ENCODE measurements at places on chromosomes 4 and X. TPM values are rescaled to one million over a fixed set of nuclear protein-coding genes. Genes with fewer than 3 reads are reported as not detected.

OTUD6A gene
- total RNA-seq: not detected

DNA sequence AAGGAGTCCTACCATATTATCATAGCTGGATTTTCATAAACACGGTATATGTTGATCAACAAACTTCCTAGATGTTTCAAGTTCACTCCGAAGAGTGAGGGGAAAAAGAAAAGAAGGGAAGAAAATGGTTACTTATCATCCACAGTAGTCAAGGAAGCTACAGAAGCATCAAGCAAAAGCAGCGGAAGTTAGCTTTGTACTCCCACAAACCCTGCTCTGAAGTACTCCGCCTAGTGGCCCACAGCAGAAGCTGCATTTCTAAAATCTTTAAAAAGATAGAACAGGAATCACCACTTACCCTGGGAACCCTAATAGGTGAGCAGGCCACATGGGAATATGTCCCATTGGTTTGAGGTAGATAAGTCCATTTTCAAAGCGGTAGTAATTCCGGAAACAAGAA is 28.5 kb upstream of the FRG1 start:
- no peaks in the 10 kb centered on the region for H3K27me3 ChIP-seq
- H3K4me3 ChIP-seq: no peak overlapping the region
- no peak for DNase-seq
- H3K27ac ChIP-seq: no peak overlapping the region

DNA sequence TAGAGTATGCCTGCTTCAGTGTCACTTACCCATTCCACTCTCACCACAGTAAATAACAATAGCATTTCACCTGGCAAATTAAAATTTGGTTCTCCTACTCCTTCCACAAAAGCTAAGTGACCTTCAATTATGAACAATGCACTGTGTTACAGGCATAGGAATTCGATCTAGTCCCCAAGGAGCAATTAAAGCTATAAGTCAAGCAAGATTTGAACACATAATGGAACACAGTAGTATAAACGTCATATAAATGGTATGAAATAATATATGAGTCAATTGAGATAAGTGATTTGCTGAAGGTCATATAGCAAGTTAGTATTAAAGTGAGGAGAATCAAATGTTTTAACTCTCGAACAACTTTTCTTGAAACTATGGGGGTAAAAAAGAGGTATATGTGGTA is 65.8 kb downstream of the ARAP2 start:
- H3K4me1 ChIP-seq: no peaks in the 10 kb centered on the region
- no peak overlapping the region for H3K27ac ChIP-seq
- H3K4me3 ChIP-seq: no peak overlapping the region
- no peak for DNase-seq

DNA sequence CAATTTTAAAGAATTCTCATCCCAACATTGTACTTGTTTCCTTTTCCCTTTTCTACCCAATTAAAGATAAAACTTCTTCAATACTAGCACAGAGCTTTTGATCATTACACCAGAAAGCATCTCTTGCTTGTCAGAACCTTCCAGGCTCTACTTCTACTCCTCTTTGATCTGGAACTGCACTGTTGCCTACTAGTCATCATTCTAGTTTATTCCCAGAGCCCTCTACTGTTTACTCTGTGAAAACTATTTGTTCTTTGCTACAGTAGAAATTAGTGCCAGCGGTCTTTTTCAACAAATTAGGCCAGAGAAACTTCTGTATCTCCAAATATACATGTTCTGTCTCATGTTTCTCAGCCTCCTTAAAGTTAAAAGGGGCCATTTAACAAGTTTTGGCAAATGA is 46.8 kb upstream of the TMPRSS11F start:
- no peak overlapping the region for H3K4me3 ChIP-seq
- no peaks in the 10 kb centered on the region for H3K36me3 ChIP-seq
- no peak overlapping the region for H3K27ac ChIP-seq
- H3K27me3 ChIP-seq: no peaks in the 10 kb centered on the region

DNA sequence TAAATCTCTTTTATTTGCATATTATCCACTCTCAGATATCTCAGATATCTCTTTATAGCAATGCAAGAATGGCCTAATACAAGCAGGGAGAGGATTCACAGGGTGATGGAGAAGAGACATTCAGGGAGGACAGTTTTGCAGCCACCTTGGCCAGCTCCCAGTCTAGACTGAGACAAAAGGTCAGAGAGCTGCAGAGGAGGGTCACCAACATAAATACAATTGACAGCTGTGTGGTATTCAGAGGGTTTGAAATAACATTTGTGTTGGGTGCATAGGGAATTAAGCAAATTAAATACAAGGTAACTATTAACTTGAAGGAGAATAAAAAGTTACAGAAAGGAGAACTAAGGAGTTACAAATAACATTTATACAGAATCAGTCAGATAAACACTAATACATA is 189.5 kb upstream of the TAPT1 start:
- H3K27me3 ChIP-seq: no peaks in the 10 kb centered on the region
- no peak for DNase-seq
- no peaks in the 10 kb centered on the region for H3K36me3 ChIP-seq
- no peak overlapping the region for H3K4me3 ChIP-seq

IBSP gene
- total RNA-seq: not detected

MAGEA3 gene
- not detected for total RNA-seq

GRCh38 chrX:47877327-47877726 is 40.6 kb downstream of the ZNF81 start:
- H3K4me3 ChIP-seq: no peak overlapping the region
- no peaks in the 10 kb centered on the region for H3K4me1 ChIP-seq
- H3K27me3 ChIP-seq: no peaks in the 10 kb centered on the region
- no peaks in the 10 kb centered on the region for H3K36me3 ChIP-seq
- no peak overlapping the region for H3K27ac ChIP-seq
- no peak for DNase-seq

GRCh38 chr4:183291070-183291469 is 29.0 kb downstream of the CLDN22 start:
- no peaks in the 10 kb centered on the region for H3K4me1 ChIP-seq
- no peaks in the 10 kb centered on the region for H3K27me3 ChIP-seq
- no peak for DNase-seq
- H3K4me3 ChIP-seq: no peak overlapping the region
- H3K27ac ChIP-seq: no peak overlapping the region

SUPT20HL1 gene
- total RNA-seq: not detected

DNA sequence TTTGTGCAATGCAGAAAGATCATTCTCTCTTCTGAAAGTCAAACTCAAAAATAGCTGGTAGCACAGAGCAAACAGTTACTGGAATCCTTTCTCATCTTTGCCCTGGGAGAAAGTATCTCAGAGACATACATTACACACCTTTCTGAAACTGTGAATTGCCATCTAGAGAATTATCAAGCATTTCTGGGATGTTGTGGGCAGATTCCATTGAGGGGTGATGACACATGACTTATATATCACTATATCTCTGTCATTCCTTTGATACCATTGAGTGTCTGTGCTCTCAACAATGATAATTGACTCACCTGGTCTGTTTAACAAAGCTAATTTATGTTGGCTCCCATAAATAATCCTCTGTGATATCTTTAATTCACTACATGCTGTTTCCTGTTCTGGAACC is 13.0 kb downstream of the SLIT2 start:
- no peak for DNase-seq
- no peak overlapping the region for H3K27ac ChIP-seq
- H3K27me3 ChIP-seq: peaks cover 5% of the 10 kb centered on the region
- peaks cover 11% of the 10 kb centered on the region for H3K4me1 ChIP-seq

- H3K27me3 ChIP-seq: no peaks in the 10 kb centered on the region
- no peak overlapping the region for H3K4me3 ChIP-seq
- no peaks in the 10 kb centered on the region for H3K4me1 ChIP-seq
- no peak for DNase-seq
Observed at GRCh38 chr4:103052779-103053178, 23.8 kb downstream of the SLC9B2 start.

DNA sequence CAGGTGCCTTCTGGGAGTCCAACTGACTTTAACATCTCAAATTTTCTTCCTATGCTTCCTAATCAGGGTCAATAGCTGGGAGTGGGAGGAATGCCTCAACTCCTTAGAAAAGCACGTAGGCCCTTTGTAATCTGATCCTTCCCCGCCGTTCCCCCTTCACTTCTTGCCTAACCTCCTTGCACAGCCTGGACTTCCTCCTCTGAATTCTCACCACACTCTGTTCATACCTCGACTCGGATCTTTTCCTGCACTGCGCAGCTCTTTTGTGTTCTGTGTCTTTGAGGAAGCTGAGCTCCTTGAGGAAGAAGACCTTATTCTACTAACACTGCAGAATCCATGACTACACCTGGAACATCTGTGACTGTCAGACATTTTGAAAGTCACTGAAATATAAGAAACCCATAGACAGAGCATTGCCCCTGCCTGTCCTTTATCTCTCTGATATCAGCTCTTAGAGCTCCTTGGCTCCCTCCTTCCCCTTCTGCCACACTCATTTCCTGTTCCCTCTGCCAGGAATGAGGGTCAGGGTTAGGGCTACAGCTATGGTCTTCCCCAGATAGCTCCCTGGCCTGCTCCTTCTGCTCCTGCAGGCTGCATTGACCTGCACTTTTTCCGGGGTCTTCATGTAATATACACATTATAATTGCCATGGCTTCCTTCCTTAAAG is 140.2 kb upstream of the LDB2 start:
- no peak overlapping the region for H3K4me3 ChIP-seq
- H3K4me1 ChIP-seq: no peaks in the 10 kb centered on the region
- DNase-seq: no peak
- no peaks in the 10 kb centered on the region for H3K36me3 ChIP-seq
- H3K27ac ChIP-seq: no peak overlapping the region

GRCh38 chrX:48961585-48962091 is 4.2 kb upstream of the OTUD5 start:
- H3K4me3 ChIP-seq: no peak overlapping the region
- no peaks in the 10 kb centered on the region for H3K27me3 ChIP-seq
- H3K36me3 ChIP-seq: no peaks in the 10 kb centered on the region
- H3K4me1 ChIP-seq: peaks cover 8% of the 10 kb centered on the region

GRCh38 chr4:101710806-101711205 is 79.7 kb upstream of the BANK1 start:
- H3K27me3 ChIP-seq: no peaks in the 10 kb centered on the region
- H3K4me3 ChIP-seq: no peak overlapping the region
- no peaks in the 10 kb centered on the region for H3K36me3 ChIP-seq
- H3K27ac ChIP-seq: no peak overlapping the region
- H3K4me1 ChIP-seq: no peaks in the 10 kb centered on the region
- no peak for DNase-seq

- DNase-seq: no peak
- H3K27ac ChIP-seq: no peak overlapping the region
- H3K36me3 ChIP-seq: no peaks in the 10 kb centered on the region
- no peaks in the 10 kb centered on the region for H3K4me1 ChIP-seq
- H3K27me3 ChIP-seq: no peaks in the 10 kb centered on the region
Observed at GRCh38 chrX:47620303-47620685, 637 bp upstream of the SYN1 start.

GRCh38 chrX:82292803-82293202 is 1090.9 kb downstream of the SH3BGRL start:
- no peak for DNase-seq
- no peaks in the 10 kb centered on the region for H3K36me3 ChIP-seq
- H3K27me3 ChIP-seq: no peaks in the 10 kb centered on the region
- no peaks in the 10 kb centered on the region for H3K4me1 ChIP-seq
- H3K4me3 ChIP-seq: no peak overlapping the region

- no peak overlapping the region for H3K4me3 ChIP-seq
- H3K27ac ChIP-seq: no peak overlapping the region
- no peaks in the 10 kb centered on the region for H3K4me1 ChIP-seq
- H3K27me3 ChIP-seq: no peaks in the 10 kb centered on the region
Observed at GRCh38 chr4:158146736-158147135, 26.1 kb downstream of the GASK1B start.

DNA sequence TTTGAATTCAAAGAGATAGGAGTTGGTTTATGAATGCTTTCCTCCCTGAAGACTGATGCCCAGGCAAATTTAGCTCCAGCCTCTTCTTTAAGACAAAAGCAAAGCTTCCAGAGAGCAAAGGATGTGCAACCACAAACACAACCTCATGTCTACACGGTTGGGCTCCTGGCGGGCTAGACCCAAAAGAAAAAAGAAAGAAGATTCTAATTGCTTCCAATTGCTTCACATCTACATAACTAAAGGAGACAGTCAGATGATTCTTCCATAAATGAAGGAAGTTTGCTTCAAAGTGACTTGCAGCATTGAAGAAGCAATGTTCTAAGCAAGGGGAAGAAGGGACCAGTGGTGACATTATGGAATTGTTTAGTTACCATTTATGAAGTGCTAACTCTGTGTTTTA is 1603.0 kb upstream of the TENM3 start:
- no peaks in the 10 kb centered on the region for H3K36me3 ChIP-seq
- H3K27ac ChIP-seq: no peak overlapping the region
- no peak overlapping the region for H3K4me3 ChIP-seq
- H3K27me3 ChIP-seq: no peaks in the 10 kb centered on the region
- no peaks in the 10 kb centered on the region for H3K4me1 ChIP-seq

BEX4 gene
- total RNA-seq: 66.7 TPM

DNA sequence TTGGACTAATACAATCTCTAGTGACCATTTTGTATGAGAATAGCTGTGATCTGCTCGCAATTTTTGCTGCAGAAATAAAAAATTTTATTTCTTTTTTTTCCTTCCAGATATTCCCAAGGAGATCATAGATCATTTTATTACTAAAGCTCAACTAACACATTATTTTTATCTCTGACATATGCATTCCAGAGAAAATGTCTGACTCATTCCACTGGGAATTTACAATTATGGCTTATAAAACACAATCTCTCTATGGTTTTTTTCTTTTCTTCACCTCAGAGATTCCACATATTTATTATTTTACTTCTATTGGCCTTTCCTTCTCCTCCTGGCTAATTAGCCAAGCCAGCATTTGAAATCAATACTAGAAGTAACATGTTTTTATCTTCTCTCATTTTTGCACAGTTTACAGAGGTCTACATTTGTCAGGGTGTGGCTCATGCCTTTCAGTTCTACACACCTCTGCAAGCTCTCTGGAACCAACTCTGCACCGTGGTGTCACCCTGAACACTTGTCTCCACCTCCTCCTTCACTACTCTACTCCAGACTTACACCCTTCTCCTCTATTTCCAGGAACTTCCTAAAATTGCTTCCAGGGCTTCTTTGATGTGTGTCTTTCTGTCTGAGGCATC is 59.8 kb upstream of the GPM6A start:
- peaks cover 13% of the 10 kb centered on the region for H3K4me1 ChIP-seq
- DNase-seq: no peak
- no peak overlapping the region for H3K27ac ChIP-seq
- H3K36me3 ChIP-seq: no peaks in the 10 kb centered on the region
- no peak overlapping the region for H3K4me3 ChIP-seq

CT45A8 gene
- total RNA-seq: not detected

DNA sequence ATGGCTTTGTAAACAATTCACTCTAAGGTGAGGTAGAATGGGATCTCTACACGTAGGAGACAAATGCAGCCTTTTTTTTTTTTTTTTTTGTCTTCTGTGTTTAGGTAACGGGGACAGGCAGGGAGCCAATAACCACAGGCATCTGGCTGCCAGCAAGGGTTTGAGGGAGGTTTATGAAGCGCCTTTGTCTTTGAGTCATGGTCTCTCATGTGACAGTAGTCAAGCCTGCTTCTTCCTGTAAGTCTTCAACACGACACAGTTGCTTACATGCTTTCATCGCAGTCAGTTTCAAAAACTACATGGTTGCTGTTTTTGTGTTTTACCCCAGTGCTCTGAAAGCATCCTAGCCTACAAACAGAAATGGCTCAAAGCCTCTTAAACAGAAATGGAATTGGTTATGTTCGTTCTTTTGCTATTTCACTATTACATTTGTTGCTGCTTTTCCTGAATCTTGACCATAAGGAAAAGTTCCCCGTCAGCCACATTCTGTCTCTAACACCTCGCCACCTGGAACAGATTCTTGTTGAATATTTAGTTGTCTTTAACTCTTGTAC is 127.8 kb upstream of the METTL14 start:
- H3K4me3 ChIP-seq: no peak overlapping the region
- no peak overlapping the region for H3K27ac ChIP-seq
- no peaks in the 10 kb centered on the region for H3K4me1 ChIP-seq
- DNase-seq: no peak
